Effector CD4-positive, alpha-beta T cell (primary cell): ENCODE measurements at places on chromosomes 6 and 20.

- DNase-seq = no peak
Observed at GRCh38 chr20:3237958-3238615, 903 bp downstream of the SLC4A11 start.

GRCh38 chr20:50312682-50313521, 122.3 kb downstream of the CEBPB start:
- DNase-seq = no peak

- DNase-seq = no peak
Observed at GRCh38 chr6:149132336-149132735, 185.2 kb upstream of the TAB2 start.

DNA sequence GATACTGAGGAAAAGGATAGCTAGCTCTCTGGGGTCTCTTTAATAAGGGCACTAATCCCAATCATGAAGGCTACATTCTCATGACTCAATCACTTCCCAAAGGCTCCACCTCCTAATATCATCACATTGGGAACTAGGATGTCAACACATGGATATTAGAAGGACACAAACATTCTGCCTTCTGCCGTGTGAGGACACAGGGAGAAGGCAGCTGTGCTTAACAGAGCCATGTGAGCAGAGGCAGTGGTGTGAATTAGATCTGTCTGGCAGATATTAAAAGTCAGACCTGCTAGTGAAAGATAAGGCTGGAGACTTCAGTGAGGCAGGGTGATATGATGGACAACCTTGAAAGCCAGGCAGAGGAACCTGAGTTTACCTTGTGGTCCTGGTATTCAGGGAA, 341.9 kb downstream of the ARHGAP18 start:
- DNase-seq = no peak

DNA sequence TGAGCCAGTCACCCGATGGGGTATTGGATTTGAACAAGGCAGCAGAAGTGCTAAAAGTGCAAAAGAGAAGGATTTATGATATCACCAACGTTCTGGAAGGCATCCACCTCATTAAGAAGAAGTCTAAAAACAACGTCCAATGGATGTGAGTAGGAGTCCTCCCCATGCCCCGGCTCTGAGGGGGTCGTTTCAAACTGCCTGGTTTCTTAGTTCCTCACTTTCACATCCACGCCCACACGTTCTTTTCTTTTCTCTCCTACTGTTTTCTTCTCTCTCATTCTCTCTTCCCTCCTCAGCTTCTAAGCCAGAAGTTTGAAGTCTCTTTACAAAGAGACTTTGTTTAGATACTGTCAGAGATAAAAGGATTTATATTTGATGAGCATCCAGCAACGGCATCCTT, 53.0 kb upstream of the CDKAL1 start:
- DNase-seq = no peak

DNA sequence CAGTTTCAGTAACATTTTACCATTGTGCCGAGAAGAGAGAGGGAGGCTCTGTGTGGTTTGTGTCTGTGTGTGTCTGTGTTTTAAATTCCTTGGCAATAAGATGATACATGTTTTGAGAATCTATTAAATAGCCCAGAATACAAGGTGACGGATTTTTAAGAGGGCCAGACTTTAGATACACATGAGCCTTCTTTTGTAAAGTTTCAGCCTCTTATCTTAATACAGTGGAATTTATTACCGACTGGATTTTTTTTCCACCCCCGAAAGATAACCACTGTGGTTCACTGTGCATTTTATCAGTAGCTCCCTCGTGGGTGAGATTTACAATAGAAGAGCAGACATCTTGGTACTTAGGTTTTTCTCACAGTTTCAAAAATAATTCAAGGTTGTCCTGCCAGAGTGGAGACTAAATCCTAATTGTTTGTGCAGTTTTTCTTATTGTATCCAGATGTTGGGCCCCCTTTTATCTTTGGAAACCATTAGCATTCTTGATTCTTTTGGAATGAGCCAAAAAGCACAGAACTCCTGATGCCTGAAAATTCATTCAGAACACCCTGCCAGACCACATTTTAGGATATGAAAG, 49.9 kb downstream of the STK4 start:
- no peak for DNase-seq

DNA sequence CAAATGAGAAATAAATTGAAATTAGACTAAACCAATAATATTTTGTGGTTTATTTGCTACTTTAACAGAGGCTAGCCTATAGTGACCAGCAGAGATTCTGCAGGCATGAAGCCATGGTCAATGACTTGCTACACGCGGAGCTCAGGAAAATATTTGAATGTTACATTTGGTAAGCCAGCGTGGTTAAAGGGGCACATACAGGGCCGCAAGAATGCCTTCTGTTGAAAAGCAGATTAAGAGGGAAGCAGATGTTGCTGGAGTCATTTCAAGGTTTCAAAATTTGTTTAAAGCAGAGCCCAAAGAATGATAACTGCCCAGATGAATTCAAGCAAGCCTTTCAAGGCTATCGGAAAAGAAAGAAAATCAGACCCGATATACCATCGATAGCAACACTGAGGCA, 294.3 kb upstream of the MAN1A1 start:
- DNase-seq = no peak

GRCh38 chr6:20605581-20605980, 71.3 kb downstream of the CDKAL1 start:
- DNase-seq = no peak

DNA sequence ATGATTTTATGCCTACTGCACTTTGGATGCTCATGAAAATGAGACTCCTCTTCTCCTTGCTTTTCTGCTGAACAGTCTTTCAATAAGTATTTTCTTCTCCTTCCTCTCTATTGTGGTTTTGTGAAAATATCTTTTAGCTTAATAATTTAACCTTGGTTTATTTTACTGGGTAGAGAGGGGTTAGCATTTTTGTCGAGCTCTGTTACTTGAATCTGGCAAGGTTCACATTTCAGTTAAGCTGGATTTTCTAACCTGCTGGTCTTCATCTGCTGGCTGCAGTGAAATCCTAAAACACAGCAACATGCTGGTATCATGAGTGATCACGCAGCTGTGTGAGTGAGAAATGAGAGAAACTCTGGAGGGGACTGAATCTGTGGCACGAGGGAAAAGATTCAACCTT, 222.7 kb upstream of the NOX3 start:
- no peak for DNase-seq

GRCh38 chr6:4969609-4970285, 34.1 kb downstream of the RPP40 start:
- DNase-seq = no peak

GRCh38 chr6:142416179-142416578, 114.4 kb downstream of the ADGRG6 start:
- no peak for DNase-seq

- no peak for DNase-seq
Observed at GRCh38 chr6:88166493-88167351, 575 bp upstream of the CNR1 start.

GRCh38 chr6:13695252-13695651, 16.4 kb downstream of the RANBP9 start:
- DNase-seq = no peak

DNA sequence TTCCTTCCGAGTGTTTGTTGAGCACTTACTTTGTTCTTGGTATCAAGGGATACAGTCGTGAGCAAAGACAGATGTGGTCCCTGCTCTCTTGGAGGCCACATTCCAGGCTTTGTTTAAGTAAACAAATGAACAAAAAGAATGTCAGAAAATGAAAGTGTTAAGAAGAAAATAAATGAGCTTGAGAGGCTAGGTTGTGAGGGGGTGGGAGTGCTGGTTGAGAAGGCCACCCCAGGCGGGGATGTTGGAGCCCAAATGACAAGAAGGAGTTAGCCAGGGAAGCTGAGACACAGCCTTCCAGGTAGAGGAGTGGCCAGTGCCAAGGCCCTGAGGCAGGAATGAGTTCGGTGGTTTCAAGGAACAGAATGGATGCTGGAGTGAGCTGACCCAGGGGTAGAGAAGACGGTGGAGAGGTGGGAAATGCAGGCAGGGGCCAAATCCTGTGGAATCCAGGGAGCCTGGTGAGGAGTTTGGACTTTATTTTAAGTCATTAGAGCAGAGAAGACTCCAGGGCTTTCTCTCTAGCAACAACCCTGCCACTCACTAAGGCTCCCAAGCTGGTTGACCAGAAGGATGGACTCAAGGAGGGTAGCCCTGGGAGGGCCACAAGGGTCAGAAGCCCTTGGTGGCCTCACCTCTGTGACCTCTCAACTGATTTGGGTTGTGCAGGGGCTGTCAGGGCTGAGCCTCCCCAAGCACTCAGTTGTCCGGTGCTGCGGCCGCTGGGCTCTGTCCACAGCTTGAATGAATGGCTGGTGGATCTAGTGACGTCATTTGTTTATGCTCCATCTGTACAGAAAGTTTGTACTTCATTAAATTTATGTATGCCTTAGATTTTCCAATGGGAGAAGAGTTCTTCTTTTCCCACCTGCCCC, 66.0 kb upstream of the STX16 start:
- no peak for DNase-seq

DNA sequence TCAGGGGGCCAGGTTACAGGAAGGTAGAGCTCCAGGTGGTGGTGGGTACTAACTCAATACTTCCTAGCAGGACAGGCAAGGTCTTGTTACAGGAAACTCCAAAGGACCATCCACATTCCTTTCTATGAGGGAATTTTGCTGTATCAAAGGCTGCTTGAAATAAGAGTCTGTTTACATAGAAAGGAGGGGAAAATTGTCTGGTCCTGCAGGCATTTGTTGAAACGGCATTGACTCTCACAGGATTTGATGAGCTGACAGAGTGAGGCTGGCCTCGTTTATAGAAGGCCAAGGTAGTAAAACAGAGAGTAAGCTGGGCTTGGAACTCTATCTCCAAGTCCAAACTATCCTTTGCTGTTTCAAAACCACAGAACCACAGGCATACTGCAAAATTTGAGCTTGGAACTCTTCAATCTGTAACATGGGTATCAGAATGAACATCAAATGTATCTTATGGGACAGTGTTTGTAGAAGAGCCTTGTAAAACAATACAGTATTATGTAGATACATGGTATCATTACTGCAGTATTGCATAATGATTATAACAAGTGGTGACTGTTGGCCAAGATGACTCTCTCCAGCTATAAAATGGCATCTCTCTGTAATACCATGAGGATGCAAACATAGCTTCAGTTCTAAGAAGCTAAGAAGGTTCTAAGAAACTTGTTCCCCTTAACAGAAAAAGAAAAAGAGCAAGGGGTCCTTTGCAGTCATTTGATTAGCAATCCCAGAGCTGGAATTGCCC, 61.5 kb downstream of the TRAM2 start:
- DNase-seq = no peak

- no peak for DNase-seq
Observed at GRCh38 chr6:89555031-89555430, 83.5 kb downstream of the LYRM2 start.

- DNase-seq = no peak
Observed at GRCh38 chr6:126797981-126798380, 320.5 kb upstream of the RSPO3 start.

DNA sequence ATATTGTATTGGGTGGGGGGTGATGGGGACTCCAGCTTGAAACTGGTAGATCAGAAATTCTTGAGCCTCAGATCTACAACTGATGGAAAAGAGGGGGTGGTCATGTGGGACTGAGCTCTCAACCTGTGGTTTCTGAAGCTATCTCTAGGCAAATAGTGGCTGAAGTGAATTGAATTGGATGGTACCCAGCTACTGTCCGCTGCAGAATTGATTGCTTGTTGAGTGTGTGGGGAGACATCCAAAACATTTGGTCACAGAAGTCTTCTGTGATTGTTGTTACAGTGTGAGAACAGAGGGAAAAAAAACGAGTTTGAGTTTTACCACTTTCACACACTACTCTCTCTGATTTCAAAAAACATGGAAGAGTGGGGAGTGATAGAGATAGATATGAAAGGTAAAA, 14.8 kb downstream of the CDS2 start:
- DNase-seq = no peak

GRCh38 chr6:112118034-112118433, 30.6 kb downstream of the FAM229B start:
- no peak for DNase-seq
